ENCODE measurements at places on chromosomes 16 and 17.

- DNase-seq = no peak
These were observed 11.6 kb downstream of the WIPI1 start for GRCh38 chr17:68445671-68446070.

DNA sequence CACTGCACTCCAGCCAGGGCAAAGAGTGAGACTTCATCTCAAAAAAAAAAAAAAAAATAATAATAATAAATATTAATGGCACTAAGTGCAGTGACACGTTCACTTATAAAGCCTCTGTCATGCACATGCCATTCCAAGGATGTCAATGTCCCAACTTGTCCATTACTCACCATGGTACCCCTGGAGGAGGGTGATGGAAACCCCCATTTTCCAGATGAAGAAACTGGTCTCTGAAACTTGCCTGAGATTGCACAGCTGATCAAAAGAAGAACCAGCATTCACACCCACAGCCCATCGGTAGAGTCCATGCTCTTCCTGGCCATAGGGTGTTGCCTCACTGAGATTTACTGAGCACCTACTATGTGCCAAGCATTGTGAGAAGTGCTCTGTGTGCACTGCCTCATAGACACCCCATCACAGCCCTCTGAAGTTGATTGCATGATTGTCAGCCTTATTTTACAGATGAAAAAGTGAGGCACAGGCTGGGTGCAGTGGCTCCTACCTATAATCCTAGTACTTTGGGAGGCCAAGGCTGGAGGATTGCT is 123.7 kb downstream of the ABCC1 start:
- no peak for DNase-seq

GRCh38 chr17:28575126-28575795 is 1.4 kb downstream of the ALDOC start:
- no peak for DNase-seq

DNA sequence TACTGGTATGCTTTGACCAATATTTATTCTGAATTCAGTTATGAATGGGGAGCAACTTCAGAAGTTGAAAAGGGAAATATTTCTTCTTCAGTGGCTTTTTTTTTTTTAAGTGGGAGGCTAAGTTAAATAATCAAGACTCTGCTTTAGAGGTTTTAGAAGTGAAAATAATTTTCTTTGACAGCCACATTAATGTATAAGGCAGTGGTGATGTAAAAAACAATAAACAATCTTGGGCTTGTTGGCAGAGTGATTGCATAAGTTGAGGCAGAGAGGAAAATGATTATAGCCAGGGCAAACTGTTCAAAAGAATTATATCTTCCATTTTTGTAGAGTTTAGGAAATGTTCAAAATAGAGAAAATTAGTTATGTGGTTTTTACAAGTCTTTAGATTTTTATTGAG is 5.4 kb upstream of the KRT12 start:
- no peak for DNase-seq

GRCh38 chr17:40113110-40113906 is 8.5 kb upstream of the MSL1 start:
- peak; percentile 90 for DNase-seq

DNA sequence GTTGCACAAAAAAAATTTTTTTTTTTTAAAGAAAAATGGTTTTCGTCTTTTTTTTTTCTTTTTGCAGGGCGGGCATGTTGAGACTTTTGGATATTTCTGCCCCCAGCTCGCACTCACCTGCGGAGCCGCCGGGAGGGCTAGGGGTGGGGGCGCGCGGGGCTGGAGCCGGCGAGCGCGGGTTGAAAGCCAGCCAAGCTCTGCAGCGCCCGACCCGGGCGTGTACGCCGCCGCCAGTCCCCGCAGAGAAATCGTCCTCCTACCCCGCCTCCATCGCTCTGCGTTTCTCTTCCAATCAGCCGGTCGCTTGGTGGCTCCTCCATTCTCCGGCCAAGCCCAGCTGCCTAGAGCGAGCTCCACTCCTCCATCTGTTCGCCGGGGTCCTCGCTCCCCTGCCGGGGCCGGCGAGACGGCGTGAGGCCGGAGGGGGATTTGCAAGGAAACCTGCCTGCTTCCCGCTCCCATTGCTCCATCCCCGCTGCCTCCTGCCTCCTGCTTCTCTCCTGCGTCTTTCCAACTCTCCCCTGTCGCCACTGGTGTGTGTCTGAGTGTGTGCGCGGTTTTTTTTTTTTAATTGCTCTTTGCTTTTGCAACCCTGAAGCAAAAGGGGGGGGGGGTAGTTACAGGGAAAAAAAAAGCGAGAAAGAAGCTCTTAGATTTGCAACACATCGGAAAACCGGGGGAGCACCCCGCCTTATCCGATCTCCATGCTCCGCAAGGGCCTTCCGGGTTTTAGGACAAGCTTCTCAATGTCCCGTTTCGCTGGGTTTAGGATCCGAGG is 1.8 kb upstream of the UBTF start:
- DNase-seq = peak; percentile 57

DNA sequence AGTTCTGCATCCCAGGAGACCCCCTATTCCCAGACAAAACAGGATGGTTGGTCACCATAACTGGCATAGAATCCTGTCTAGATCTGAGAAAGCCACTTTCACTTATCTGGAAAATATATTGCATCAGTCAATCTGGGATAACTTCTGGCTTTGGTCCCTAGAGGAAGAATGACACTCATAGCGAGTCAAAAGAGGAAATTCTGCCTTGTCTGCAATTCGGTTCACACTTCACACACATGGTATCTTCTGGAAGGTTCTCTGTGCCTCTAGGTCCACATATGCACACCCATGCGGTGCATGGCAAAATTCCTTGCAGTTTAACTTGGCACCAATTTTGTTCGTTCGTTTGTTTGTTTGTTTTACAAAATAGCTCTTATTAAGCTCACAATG is 49.2 kb upstream of the WSCD1 start:
- DNase-seq = no peak

- DNase-seq = no peak
These were observed 419 bp downstream of the GLIS2 start for GRCh38 chr16:4316108-4316863.

DNA sequence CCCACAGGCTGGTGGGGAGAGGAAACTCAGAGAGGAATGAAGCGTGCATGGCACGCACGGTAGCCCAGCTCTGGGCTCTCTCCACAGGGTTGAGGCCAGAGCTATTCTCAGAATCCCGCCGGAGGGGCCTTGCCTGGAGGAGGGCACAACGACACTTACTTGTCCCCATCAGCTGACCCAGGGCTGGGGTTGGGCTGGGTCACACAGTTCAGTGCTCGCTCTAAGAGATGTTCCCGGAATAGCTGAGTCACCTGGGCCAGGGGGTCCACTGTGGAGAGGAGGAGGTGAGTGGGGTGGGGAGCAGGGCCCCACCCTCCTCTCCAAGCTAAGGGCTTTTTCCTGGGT is 21.8 kb downstream of the SREBF1 start:
- no peak for DNase-seq

GRCh38 chr16:69345923-69346322 is 5.7 kb downstream of the TMED6 start:
- no peak for DNase-seq

GRCh38 chr17:66229783-66230538 is 746 bp upstream of the APOH start:
- no peak for DNase-seq

DNA sequence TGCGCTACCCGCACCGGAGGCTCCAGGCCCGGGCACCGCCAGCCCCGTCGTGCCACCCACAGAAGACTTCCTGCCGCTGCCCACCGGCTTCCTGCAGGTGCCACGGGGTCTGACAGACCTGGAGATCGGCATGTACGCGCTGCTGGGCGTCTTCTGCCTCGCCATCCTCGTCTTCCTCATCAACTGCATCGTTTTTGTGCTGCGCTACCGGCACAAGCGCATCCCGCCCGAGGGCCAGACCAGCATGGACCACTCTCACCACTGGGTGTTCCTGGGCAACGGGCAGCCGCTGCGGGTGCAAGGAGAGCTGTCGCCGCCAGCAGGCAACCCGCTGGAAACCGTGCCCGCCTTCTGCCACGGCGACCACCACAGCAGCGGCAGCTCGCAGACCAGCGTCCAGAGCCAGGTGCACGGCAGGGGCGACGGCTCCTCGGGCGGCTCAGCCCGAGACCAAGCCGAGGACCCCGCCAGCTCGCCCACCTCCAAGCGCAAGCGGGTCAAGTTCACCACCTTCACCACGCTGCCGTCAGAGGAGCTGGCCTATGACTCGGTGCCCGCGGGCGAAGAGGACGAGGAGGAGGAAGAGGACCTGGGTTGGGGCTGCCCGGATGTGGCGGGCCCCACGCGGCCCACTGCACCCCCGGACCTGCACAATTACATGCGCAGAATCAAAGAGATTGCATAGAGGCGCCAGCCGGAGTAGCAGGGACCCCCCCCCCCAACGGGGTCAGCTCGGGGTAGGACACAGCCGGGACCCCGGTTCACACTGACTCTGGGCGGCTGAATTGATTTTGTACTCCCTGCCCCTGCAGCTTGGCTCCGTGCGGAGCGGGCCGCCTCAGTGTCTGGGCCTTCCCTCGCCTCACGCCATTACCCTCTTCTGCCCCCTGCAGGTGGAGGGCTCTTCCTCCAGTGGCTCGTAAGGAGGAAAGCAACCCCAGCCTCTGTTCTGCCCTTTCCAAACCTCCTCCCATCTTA is 58.5 kb downstream of the TMEM132E start:
- DNase-seq = peak; percentile 19

DNA sequence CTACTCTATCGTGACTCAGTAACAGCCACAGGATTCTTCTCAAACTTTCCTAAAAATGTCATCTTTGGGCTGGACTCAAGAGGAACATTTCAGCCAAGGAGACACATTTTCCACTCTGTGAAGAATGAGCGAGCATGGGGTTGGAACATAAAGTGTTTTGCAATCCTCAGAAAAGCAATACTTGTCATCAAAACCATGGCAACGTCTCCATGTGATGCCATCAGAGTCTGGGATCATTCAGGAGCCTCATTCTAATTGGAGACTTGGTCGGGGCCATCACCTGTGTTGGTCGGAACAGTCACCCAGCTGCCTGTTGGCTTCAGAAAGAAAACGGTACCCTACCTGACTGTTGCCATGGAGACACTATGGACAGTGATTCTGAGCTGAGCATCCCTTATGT is 25.5 kb downstream of the MYOCD start:
- DNase-seq = no peak

DNA sequence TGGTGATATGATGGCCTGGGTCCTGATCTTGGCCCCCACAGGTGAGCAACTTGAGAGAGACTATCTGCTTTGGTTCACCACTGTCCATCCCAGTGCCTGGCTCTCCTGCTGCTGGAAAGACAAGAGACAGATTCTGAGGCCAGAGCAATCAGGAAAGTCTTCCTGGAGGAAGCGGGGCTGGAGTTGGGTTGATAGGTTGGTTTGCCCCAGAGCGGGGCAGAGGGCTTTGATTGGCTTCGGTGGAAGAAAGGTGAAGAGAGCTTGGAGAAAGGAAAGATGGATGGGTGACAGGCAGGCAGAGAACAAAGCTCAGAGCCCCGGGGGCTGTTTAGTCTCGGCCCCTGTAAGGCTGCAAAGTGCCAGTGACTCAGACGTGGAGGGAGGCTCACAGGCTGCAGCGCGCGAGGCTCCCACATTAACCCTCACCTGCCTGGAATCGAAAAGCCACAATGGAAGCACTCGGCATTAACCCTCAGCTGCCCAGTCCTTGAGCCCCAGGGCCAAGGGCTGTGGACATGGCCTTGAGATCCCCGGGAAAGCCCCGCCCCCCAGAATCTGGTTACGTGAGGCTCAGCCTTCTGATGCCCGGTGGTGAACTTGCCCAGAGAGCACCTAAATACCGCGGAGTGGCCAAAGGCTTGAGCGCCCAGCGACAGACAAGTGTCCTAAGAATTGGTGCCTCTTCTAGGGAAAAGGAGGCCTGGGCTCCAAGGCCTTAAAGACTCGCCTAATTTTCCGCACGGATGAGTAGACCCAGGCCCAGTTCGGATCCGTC is 996 bp upstream of the CPNE2 start:
- no peak for DNase-seq

DNA sequence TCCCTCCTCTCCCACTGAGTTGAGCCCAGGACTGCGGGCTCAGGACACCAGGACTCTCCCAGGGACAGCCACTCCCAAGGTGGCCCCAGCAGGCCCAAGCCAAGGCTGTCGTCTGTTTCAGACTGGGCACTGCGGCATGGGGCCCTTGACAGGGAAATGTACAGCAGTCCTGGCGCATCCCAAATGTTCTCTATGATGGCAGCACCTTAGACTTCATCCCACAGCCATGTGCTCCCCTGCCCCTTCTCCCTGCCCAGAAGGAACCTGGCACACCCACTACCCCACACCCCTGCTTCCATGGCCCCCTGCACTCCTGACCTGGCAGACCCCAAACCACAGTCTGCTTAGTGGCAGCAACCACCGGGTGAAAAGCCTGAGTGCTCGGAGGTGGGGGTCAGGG is 18.2 kb downstream of the RBFOX3 start:
- no peak for DNase-seq

- no peak for DNase-seq
These were observed 39.5 kb downstream of the USP7 start for GRCh38 chr16:8924214-8924613.

DNA sequence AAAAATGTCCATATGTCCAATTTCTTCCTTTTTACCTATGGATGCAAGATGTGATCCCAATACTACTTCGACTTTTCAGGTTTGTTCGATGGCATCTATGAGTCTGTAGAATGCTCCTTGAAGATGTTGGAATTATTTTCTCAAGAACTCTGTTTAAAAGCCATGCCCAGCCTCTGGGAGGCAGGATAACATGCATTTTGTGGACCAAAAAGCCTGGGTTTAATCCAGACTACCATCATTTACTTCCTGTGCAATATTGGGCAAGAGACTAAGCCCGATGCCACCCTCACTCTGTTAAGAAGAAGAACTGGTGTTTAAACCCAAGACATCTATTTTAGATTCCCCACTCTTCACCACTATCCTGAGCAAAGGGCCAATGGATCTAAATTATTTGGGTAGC is 42.8 kb upstream of the SALL1 start:
- no peak for DNase-seq

DNA sequence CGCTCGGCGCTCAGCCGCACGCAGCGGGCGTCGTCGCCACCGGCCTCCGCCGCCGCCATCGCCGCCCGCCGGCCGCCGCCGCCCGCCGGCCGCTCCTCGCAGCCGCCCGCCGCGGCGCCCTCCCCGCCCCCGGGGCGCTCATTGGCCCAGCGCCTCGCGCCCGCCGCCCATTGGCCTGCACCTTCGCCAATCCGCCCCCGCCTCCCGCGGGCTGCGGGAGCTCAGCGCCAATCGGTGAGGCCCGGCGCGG is at the start of gene PGP:
Gene PGP (minus strand): TSS at position 122 of the 250 bp plus-strand sequence. CDS start 63 bp downstream, at position 59.
- DNase-seq = no peak

DNA sequence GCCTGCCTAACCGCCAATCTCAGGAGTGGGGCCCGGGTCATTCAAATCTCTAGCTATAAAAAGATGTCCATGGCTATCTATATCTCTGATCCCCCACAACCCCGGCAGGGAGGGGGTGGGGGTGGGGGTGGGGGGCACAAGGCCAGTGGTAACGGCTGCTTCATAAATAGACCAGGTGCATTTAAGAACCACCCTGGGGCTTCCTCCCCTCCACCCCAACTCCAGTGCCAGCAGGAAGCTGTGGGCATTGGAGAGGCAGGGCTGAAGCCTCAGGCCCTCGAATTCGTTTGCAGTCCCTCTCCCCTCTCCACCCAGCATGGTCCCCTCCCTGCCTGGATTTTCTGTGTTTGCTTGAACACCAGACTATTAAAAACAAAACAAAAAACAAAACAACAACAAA is 56.0 kb downstream of the RAP1GAP2 start:
- DNase-seq = no peak
